ENCODE measurements at places on chromosomes 5 and 9.

GRCh38 chr9:37902131-37902530 lies 1.8 kb downstream of the SLC25A51 start:
- no peak for DNase-seq

DNA sequence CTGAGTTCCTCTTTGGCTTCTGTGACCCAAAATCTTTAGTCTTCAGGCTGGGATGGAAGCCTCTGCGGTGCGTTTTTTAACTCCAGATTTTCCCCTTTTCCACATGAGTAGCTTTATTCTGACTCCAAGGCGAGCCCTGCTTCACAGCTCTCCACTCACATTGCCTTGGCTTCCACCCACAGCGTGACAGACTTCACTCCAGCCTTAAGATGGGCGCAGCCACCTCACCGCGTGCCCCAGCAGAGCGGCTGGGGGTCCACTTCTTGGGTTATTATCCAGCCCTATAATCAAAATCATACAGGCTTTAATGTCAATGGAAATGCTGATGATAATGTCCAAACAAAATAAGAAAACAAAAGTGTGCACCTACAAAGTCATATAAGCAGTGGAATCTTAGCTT lies 1.2 kb downstream of the EXOC3 start:
- DNase-seq: no peak

- DNase-seq: no peak
Observed at GRCh38 chr5:59126708-59127573, 544.1 kb downstream of the RAB3C start.

DNA sequence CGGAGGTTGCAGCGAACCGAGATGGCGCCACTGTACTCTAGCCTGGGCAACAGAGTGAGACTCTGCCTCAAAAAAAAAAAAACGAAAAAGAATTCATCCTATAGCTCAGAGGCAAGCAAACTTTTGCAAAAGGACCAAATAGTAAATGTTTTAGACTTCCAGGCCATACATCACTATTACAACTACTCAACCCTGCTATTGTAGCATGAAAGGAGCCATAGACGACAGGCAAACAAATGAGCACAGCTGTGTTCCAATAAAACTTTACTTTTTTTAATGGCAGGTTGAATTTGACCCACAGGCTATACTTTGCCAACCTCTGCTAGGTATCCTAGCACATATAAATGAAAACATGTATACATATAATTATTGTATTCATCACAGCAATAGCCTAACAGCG lies 58.9 kb upstream of the SLC30A5 start:
- no peak for DNase-seq

DNA sequence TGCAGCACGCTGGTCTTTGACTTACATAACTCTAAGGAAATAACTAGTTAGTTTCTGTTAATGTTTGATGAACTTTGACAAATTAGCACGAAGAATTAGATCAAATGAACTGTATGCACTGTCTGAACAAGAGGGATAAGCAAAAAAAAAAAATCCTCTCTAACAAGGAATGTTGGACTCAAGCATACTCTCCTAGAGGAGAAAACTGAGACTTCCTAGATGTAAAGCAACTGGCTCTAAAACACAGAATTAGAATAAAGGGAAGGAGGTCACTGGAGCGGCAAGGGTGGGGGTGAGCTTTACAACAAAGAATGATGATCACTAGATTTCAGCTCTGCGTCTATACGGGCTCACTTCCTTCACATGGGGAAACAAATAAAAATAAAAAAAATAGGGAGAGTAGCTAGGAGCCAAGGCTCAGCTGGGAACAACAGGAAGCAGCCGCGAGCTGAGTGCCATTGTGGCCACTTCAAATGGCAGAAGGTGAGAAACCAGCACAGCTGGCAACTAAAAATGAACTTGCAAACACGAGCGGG lies 48.7 kb upstream of the CEMIP2 start:
- DNase-seq: no peak

DNA sequence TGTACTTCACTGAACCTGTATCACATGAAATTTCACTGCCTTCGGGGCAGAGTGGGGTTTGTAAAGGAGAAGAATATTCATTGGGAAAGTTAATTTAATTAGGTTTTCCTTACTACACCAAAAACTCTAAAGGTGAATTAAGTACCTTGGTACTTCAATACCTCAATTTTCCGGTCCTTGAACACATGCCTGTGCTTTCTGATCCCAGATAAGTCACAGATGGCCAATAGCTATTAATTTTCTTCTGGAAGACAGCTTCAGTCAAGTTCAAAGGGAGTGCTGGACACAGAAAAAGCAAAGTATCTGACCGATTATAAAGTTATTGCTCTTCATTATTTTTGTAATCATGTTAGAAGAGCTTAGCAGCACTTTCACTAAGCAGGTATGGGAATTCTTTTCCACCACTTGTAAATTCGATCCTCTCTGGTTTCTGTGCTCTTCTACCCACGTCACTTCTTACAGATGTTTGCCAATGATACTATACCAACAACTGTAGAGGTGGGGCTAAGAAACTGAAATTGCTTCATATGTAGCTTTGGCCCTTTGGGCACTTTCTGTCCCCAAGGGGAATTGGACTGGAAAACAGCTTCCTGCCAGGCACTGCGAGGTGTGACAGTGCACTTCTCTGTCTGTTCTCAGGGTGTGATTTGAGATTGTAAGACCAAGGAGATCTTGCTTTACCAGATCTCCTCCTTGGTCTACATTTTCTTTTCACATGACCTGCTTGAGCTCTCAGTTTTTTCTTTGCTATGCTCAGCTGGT lies 164.0 kb downstream of the CCDC192 start:
- no peak for DNase-seq

DNA sequence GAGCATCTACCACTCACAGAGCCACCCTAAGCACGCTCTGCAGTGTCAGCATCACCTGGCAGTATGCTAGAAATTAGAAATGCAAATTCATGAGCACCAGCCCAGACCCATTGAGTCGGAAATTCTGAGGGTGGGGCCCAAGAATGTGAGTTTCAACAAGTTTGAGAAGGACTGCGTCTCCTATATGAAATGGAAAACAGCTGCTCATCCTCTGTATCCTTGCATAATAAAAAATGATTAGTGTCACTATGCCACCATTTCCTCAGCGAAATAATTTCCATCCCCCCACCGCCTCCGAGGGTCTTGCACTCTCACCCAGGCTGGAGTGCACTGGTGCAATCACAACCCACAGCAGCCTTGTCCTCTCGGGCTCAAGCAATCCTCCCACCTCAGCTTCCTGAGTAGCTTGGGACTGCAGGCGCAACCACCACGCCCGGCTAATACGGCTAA lies 1.3 kb upstream of the IQGAP2 start:
- peak; percentile 7 for DNase-seq

DNA sequence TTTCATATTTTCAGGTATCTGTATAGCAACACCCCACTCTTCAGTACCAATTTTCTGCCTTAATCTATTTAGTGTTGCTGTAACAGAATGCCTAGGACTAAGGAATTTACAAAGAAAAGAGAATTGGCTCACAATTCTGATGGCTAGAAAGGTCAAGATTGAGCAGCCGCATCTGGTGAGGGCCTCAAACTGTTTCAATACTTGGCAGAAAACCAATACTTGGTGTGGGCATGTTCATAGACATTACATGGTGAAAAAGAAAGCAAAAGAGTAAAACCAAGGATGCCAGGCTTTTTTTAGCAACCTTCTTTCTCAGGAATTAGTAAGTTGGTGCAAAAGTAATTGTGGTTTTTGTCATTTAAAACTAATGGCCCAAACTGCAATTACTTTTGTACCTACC lies 1041.1 kb upstream of the CDH6 start:
- DNase-seq: no peak

- DNase-seq: peak; percentile 6
Observed at GRCh38 chr9:89999534-90000370, 394.9 kb downstream of the GADD45G start.

- no peak for DNase-seq
Observed at GRCh38 chr5:9251379-9251980, 294.4 kb downstream of the SEMA5A start.

GRCh38 chr9:131700765-131701435 lies 39.0 kb downstream of the RAPGEF1 start:
- no peak for DNase-seq

GRCh38 chr5:88805151-88805784 lies 77.7 kb downstream of the MEF2C start:
- no peak for DNase-seq

DNA sequence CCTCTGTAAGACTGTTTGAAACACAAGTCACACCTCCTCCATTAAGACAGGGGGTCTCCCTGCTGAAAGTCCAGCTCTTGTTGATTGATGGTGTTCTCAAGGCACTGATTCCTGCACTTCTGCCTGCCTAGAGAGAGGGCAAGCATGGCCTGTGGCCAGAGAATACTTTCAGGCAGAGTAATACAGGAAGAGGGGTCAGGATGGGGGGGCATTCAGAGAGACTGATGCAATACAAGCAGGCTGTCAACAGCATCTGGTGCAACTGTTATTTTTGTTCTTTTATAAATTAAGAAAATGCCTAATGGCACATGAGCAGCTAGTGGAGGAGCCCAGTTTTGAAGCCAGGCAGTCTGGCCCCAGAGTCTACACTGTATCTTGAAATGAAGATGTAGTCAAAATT lies 302.2 kb downstream of the DIRAS2 start:
- DNase-seq: no peak

- DNase-seq: no peak
Observed at GRCh38 chr5:129930221-129930620, 26.0 kb downstream of the CHSY3 start.

DNA sequence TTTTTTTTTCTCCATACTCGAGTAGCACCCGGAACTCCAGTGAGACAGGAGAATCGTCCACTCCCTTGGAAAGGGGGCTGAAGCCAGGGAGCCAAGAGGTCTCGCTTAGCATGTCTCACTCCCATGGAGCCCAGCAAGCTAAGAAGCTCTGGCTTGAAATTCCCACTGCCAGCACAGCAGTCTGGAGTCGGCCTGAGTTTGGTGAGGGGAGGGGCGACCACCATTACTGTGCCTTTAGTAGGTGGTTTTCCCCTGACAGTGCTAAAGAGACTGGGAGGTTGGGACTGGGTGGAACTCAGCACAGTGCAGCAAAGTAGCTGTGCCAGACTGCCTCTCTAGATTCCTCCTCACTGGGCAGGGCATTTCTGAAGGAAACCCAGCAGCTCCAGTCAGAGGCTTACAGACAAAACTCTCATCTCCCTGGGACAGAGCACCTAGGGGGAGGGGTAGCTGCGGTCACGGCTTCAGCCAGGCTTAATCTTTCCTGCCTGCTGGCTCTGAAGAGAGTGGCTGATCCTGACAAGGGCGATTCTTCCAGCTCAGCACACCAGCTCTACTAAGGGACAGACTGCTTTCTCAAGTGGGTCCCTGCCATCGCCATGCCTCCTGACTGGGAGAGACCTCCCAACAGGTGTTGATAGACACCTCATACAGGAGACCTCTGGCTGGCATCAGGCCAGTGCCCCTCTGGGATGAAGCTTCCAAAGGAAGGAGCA lies 414.5 kb upstream of the ZNF608 start:
- DNase-seq: no peak

GRCh38 chr9:16671591-16672137 lies 198.8 kb downstream of the BNC2 start:
- no peak for DNase-seq

Measured in effector memory CD8-positive, alpha-beta T cell (primary cell).